Activated T-helper 2 cell treated with anti-CD3 and anti-CD28 coated beads, Interferon-gamma antibody, Interleukin-2, Interleukin-4, amounts not matched to agents 10 μg/mL and 5 μg/mL and 100 μg/mL, durations not matched to agents 14 hours and 24 hours and 36 hours (primary cell): ENCODE measurements at places on chromosomes 4 and X. TPM values are rescaled to one million over a fixed set of nuclear protein-coding genes. Genes with fewer than 3 reads are reported as not detected.

Gene TNMD
- not detected in 2 replicates for total RNA-seq

GRCh38 chr4:83054928-83055327 is 19.9 kb downstream of the COPS4 start:
- no peaks in the 10 kb centered on the region for H3K4me1 ChIP-seq
- peaks cover 42% of the 10 kb centered on the region for H3K36me3 ChIP-seq

Gene CT45A2
- not detected in 2 replicates for total RNA-seq

DNA sequence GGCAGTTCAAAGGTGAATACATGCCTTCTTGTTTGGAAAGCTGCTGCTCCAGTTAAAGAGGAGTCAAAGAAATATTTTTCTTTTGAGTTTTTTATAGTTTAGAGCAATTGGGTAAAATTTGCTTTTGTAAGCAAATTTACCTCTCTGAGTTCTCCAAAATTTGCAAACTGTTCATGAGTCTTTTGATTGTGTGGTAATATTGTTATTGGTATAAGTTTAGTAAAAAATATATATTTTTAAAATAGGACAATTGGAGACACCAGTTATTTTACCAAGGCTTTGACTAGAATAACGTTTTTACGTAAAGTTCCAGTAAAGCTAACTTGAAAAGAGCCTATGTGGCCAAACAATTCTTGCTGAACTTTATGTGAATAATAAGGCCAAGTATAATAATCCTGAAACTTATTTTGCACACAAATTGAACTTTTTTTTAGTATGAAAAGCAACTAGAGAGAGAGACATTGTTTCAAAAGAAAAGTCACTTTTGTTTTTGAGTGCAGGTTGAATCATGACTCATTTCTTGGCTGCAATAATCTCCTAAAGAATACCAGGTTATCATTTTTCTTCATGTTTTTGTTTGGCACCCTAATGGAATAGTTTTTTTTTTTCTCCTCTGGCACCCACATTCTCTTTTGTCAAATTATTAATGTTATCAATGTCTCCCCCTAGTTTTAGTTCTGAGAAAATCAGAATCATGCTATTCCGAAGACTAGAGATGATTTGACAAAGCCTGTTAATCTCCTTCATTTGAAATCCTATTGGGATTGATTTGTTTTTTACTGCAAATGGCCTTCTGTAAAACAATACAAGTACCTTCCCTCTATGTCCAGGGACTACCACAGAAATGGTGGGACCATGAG is 57.1 kb downstream of the UGT2B10 start:
- no peak overlapping the region for H3K27ac ChIP-seq
- no peaks in the 10 kb centered on the region for H3K4me1 ChIP-seq
- no peaks in the 10 kb centered on the region for H3K27me3 ChIP-seq
- no peak overlapping the region for H3K4me3 ChIP-seq
- DNase-seq: no peak

Gene COPS4
- total RNA-seq: 33.7 and 35.2 TPM in 2 replicates

Gene STK32B
- total RNA-seq: not detected in 2 replicates

GRCh38 chr4:53147711-53148110 is 218.2 kb downstream of the SCFD2 start:
- peaks cover 6% of the 10 kb centered on the region for H3K4me1 ChIP-seq
- H3K36me3 ChIP-seq: peaks cover 17% of the 10 kb centered on the region
- no peak overlapping the region for H3K4me3 ChIP-seq
- no peak overlapping the region for H3K27ac ChIP-seq

DNA sequence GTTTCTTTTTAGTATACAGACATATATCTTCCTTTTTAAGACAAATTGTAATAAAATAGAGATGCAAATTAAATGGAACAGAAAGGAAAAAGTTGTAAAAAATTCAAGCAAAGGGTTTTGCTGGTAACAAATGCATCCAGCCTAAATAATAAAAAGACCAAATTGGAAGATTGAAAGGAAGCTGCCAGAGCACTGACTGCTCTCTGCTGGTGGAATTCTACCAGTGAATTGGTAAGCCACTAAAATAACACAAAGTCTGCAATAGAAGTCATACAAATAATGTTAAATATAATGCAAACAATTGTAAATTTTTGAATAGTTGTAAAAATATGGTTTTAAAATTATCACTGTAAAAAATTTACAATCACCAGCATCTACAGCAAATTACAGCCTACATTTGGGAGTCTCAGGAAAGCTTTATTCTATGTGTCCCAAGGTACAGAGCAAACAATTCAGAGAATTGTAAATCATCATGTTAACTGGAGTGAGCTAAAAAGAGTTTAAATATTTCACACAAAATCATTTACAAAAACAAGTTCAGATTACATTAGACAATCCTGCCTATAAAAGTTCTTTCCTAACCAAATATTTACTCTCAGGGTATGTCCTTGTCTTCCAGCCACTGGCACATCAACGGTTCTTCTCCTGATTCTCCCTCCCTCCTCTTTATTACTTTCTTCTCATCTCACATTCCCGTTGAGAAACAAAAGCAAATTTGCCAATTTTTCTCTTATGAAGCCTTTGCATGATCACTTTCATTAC is 1322.5 kb downstream of the PCDH7 start:
- no peak overlapping the region for H3K4me3 ChIP-seq
- no peaks in the 10 kb centered on the region for H3K4me1 ChIP-seq
- H3K36me3 ChIP-seq: no peaks in the 10 kb centered on the region
- no peak overlapping the region for H3K27ac ChIP-seq
- no peak for DNase-seq
- H3K27me3 ChIP-seq: no peaks in the 10 kb centered on the region

- peaks cover 85% of the 10 kb centered on the region for H3K36me3 ChIP-seq
- no peaks in the 10 kb centered on the region for H3K27me3 ChIP-seq
- peaks cover 14% of the 10 kb centered on the region for H3K4me1 ChIP-seq
- H3K27ac ChIP-seq: no peak overlapping the region
Measured at GRCh38 chr4:38964942-38965775, 67.0 kb downstream of the TMEM156 start.

GRCh38 chrX:7261672-7262332 is 113.8 kb upstream of the PUDP start:
- no peak for DNase-seq
- no peaks in the 10 kb centered on the region for H3K4me1 ChIP-seq
- no peak overlapping the region for H3K4me3 ChIP-seq

DNA sequence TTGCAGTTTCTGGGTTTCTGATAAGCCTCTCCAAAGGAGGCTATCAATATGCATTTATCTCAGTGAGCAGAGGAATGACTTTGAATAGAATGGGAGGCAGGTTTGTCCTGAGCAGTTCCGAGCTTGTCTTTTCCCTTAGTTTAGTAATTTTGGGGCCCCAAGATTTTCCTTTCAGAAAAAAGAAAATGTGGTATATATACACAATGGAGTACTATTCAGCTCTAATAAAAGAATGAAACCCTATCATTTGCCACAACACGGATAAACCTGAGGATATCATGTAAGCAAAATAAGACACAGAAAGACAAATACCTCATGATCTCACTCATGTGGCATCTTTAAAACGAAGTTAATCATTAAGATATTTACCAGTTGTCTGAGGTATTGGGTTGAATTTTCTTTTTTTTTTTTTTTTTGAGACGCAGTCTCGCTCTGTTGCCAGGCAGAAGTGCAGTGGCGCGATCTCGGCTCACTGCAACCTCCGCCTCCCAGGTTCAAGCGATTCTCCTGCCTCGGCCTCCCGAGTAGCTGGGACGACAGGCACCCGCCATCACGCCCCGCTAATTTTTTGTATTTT is 540 bp downstream of the ZNF721 start:
- peaks cover 87% of the 10 kb centered on the region for H3K36me3 ChIP-seq
- no peak for DNase-seq
- peaks cover 27% of the 10 kb centered on the region for H3K4me1 ChIP-seq
- H3K27ac ChIP-seq: peak overlapping the region; percentile 97

GRCh38 chr4:100933628-100934027 is 413.7 kb downstream of the PPP3CA start:
- H3K27me3 ChIP-seq: peaks cover 8% of the 10 kb centered on the region
- DNase-seq: no peak
- no peaks in the 10 kb centered on the region for H3K36me3 ChIP-seq
- H3K4me3 ChIP-seq: no peak overlapping the region
- no peak overlapping the region for H3K27ac ChIP-seq
- peaks cover 6% of the 10 kb centered on the region for H3K4me1 ChIP-seq
